ENCODE measurements at places on chromosomes 16 and 17. TPM values are rescaled to one million over a fixed set of nuclear protein-coding genes. Genes with fewer than 3 reads are reported as not detected.

- no peak for DNase-seq
Observed at GRCh38 chr16:53967572-53967971, 263.6 kb downstream of the FTO start.

DNA sequence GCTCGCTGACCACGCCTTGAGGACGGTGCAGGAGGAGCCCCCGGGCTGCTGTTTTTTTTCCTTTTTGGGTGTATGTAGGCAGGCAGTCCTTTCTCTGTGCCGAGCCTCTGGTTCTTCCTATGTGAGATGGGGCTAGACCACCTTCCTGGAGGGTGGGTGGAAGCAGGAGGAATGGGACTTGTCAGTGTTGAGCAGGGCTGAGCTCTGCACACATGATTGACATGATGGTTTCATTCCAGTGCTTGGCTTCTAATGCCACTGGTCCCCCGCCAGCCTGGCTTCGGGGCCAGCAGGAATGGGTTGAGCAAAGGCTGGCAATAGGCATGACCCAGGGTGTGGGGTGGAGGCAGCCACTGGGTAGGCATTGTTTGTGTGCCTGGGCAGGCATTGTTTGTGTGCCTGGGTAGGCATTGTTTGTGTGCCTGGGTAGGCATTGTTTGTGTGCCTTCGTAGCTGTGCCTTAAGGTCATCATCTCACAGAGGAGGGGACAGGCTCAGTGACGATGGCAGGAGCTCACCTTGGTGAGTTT, 14.2 kb upstream of the ADCY7 start:
- no peak for DNase-seq

DNA sequence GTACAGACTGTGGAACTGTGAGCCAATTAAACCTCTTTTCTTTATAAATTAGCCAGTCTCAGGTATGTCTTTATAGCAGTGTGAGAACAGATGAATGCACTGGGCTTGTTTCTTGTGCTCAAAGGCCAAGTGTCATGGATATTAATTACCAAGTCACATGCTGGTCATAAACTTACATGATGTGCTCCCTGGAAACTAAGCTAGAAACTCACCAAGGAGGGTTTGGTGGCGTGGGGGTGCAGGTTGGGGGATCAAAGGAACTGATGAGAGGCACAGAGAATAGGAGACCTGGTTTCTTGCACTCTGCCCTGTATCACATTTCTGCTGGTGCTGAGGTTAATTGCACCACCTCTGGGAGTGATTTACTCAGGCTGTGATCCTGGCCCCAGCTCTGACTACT, 31.2 kb upstream of the TMC5 start:
- no peak for DNase-seq

DNA sequence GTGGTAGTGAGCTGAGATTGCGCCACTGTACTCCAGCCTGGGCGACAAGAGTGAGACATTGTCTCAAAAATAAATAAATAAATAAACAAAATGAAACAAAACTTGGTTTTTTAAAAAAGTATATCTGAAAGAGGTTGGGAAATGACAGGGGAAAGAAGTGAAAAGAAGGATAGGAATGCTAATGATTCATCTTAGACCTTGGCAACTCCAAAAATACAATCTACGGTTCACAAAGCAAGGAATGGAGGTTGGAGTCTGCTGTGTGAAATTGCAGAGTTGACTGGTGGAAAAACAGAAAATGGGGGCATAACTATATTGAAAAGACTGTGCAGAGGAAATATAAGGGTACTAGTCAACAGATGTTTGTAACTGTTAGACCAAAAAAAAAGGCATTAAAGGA, 40.0 kb upstream of the CD300E start:
- no peak for DNase-seq

- DNase-seq, result no peak
Observed at GRCh38 chr17:21351366-21352065, 24.6 kb upstream of the KCNJ12 start.

VKORC1 gene
- total RNA-seq, result 39.5 TPM

CCL11 gene
- total RNA-seq, result 3.8 TPM

GRCh38 chr16:26019381-26020242, 327.9 kb downstream of the HS3ST4 start:
- DNase-seq, result no peak

DNA sequence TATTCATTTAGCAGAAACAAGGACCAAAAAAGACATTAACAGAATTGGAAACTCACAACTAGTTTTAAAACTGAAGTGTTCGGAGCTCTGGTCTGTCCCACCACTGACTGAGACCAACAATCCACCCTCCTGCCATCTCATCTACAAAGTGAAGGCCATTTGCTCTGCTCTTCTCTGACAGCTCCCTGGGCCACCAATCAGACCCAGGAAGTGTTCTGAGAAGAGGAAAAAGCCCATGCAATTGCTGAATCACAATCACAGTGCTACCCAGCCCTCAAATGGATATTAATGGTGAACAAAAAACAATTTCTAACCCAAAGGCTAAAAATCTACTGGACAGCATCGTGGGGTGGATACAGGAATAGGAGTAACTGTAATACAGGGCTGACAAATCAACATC, 2.1 kb downstream of the RPL23 start:
- DNase-seq, result no peak

PRDM7 gene
- not detected for total RNA-seq

- no peak for DNase-seq
Observed at GRCh38 chr17:50452630-50453300, 15.9 kb downstream of the CHAD start.

DNA sequence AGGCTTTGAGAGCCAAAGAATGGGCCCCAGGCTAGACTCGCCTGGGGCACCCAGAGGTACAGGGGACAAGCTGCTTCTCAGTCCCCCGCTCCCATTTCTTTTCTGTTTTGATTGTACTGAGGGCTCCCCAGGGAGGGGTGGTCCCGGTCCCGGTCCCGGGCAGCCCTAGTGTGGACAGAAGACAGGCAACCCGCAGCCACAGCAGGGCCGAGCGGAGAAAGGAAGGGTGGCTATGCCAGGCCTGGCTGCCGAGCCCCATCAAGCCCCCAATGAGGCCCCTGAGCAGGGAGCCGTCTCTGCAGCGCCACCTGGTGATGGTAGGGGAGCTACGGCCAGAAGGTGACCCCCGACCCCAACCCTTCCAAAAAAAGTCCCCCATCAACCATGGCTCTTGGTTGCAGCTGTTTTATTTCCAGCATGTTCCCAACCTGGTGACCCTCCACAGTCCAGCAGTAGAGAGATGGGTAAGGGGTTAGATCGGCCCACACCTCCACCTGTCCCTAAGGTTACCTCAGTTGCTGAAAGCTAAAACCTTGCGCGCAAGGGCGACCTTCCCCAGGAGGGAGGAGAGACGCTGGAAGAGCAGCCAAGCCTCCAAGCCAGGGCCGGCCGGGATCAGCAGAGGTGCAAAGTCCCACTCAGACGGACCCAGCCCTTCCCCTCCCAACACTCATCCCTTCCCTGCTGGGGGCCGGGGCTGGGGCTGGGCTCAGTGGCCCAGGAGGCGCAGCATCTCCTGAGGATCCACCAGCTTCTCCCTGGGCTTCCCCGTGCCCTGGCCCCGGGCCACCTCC, 2.6 kb upstream of the GRIN2C start:
- peak; percentile 65 for DNase-seq

ALOX12B gene
- total RNA-seq, result not detected

DHRS7C gene
- total RNA-seq, result 3.1 TPM

DNA sequence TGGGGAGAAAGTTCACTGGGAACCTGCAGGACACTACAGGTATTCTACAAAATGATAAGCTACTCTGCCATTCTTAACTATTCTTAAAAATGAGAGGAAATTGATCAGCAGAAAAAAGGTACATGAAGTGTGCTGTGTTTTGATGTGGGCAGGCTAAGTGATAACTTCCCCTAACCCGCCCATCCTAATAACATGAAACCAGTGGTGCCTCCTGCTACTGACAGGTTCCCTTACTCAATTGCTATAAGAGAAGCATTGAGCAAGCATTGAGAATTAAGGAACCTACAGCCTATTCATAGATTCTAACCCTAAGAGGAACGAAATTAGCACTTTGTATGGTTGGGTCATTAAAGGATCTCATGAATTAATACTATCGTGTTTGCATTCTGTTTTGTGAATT, 18.9 kb downstream of the XYLT1 start:
- DNase-seq, result no peak

- DNase-seq, result no peak
Observed at GRCh38 chr17:21462237-21462636, 86.1 kb downstream of the KCNJ12 start.

DNA sequence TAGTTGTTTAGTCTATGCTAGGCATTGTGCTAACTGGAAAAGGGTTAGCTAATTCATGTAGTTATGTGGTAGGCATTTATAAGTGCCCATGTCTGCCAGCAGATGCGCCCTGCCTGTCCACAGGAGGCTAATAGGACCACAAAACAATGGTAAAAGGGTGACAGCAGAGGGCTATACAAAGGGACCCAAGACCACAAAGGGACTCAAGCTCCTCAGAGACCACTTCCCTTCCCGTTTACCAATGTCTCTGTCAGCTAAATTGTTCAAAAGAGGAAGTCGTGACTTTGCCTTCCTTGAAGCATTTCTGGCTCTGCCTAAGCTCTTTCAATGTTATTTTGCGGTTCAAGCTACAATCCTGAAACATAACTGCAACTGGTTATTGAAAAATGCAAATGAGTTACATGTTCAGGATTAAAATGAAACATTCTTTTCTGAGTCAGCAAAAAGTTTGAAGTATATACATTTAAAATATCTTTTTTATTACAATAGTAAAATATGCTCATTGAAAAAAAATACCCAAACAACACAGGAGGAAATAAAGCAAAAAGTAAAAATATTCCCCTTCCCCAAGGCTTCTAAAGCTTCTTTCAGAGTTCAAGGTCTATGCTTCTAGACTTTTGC, 149.2 kb downstream of the MAF start:
- no peak for DNase-seq

DNA sequence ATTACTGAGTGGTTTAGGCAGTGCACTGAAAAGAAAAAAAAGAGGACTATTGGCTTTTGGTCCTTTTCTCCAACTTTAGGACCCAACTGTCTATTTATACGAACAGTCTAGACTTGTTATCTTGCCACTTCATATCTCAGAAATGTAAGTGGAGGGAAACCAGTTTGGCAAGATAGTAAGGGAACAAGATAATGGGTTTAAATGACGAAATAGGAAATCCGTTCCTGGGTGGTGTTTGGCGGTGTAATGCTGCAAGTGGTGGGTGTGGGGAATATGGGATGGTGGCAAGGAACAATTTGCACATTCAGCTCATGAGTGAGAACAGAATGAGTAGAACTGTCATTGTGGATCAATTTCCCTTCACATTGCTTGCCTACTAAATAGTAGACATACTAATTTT, 44.7 kb downstream of the GRB7 start:
- no peak for DNase-seq

KLHL10 gene
- not detected for total RNA-seq

Measured in left ventricle myocardium inferior (tissue), 1 donor.